ENCODE measurements at places on chromosomes 12 and 14.
A peak's percentile ranks its signal among the peaks of the same experiment; 100 is the strongest.

DNA sequence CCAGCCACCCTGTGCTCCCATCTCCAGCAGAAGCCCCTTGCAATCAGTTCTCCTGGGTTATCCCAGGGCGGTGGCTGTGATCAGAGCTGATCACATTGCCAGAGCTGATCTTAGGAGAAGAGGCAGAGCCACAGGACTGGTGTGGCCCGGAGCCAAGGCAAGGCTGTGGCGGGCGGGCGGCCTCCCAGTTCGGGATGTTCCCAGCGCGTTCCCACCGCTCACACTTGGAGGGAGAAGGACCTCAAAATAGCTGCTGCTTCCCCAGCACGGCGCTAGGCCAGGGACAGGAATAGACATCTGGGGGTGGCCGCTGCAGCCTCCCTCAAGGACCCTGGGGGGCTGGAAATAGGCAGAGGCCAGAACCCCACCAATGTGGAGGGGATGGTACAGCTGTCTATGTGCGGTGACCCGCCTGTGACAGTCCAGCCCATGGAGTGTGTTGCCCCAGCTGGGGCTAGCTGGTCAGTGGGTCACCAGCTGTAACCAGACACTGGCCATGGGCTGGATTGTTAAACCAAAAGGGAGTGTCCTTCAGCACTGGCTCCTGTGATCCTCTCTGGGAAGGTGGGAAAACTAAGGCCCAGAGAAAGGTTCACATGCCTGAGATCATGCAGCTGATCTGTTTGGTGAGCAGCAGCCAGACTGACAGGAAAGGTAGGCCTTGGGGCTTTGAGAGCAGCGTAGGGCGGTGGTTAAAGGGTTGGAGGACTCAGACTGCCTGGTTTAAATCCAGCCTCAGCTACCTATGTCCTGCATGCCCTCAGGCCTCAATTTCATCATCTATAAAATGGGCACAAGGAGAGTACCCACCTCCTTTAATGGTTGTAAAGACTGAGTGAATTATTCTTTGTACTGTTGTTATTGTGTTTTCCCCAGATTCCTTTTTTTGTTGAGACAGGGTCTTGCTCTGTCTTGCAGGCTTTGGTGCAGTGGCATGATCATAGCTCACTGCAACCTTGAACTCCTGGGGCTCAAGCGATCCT lies 8.0 kb upstream of the POP5 start:
- DNase-seq = peak; percentile 88

GRCh38 chr14:75175677-75176141 lies 703 bp downstream of the TMED10 start:
- no peak for DNase-seq

DNA sequence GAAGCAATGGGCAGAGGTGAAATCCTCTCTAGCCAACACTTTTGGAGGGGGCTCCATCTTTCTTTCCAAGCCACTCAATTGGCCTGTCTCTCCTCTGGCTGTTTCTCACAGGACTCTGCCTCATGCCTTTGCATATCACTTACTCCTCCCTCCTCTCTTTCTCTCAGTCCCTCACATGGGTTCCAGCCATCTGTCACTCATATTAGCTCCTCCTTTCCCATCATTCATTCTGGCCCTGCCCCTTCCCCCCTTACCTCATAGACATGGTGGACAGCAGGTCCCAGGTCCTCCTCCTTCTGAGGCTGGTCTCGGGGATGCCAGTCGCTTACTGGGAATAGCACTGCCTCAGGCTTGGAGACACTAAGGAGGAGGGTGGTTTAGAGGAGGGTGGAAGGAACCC lies 16.6 kb upstream of the ZNF385A start:
- no peak for DNase-seq

GRCh38 chr14:85042301-85042700 lies 487.6 kb upstream of the FLRT2 start:
- DNase-seq = no peak

- no peak for DNase-seq
Observed at GRCh38 chr12:6750506-6750905, 2.4 kb downstream of the MLF2 start.

GRCh38 chr12:65681226-65681625 lies 143.1 kb upstream of the HMGA2 start:
- DNase-seq = no peak

GRCh38 chr14:90839024-90839888 lies 23.0 kb upstream of the TTC7B start:
- DNase-seq = peak; percentile 75

DNA sequence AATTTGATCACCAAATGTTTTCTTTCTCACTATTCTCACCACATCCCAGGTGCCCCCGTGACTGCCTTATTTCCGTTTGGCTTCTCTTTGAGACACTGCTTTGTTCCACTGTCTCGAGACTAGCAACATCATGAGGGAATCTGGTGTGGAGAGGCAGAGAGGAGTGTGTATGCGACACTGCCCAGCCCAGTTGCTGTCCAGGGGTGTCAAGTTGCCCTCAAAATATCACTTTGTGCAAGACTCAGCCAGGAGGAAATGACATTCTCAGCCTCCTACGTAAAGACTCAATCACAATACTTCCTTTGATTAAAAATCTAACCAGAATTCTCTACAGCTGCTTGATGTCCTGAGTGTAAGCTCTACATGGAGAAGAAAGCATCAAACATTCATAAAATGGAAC lies 48.2 kb upstream of the EEA1 start:
- DNase-seq = no peak

DNA sequence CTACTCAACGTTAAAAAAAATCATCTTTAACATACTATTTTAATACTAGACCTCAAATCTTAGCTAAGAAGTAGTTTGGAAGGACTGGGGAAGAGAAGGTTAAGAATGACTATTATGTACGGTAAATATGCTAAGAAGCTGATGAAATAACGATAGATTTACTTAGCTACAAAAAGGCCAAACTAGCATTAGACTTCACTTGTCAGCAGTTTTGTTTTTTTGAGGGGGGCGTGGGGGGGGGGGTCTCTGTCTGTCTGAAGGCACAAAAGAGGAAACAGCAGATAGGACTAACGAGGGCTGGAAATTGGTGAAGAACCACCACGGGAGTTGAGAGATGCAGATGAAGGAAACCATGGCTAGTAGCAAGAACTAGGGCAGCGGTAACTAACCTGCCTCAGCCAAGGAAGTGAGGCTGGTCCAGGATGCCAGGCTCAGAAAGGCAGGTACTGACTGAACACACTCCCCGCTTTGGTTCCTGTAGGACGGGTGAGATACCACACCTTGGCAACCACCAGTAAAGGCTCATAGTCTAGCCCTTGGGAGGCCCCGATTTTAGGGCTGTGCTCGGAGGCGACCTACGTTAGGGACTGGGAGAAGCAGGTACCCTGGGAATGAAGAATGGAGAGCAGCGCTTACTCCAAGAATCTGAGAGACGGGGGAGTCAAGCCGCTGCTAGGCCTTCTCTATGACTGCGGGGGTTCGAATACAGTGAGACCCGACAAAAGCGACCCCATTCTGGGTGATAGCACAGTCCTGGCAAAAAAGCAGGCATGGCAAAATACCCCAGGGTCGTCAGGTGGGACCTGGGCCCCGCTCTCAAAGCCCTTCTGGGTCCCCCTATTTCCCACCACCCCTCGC lies 675 bp downstream of the NEDD8 start:
- no peak for DNase-seq

- DNase-seq = no peak
Observed at GRCh38 chr12:39467432-39467870, 24.5 kb upstream of the KIF21A start.

GRCh38 chr12:42557586-42558172 lies 31.9 kb downstream of the PRICKLE1 start:
- DNase-seq = no peak

GRCh38 chr12:131636266-131636665 lies 74.6 kb upstream of the SFSWAP start:
- no peak for DNase-seq

- no peak for DNase-seq
Observed at GRCh38 chr14:61219256-61219655, 61.9 kb downstream of the TMEM30B start.

- DNase-seq = no peak
Observed at GRCh38 chr12:3091038-3091319, 13.8 kb downstream of the TSPAN9 start.

- DNase-seq = no peak
Observed at GRCh38 chr12:124842073-124842749, 21.5 kb downstream of the SCARB1 start.

DNA sequence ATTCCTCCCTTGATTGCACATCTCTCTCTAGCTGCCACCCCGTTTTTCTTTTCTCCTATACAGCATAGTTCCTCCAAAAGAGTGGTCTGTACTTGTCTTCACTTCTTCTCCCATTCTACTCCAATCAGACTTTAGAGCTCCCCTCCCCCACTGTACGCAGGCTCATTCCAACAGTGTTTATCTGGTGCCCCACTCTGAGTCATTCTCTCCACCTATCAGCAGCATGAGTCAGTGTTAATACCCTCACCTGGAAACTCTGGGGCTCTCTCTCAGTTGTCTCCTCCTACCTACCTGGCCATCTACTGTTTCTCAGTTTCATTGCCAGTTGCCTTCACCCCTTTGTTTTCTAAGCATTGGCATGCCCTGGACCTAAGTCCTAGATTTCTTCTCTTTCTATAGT lies 175.1 kb upstream of the ARHGAP5 start:
- DNase-seq = no peak

GRCh38 chr14:75417674-75418073 lies 10.1 kb upstream of the JDP2 start:
- DNase-seq = no peak

- DNase-seq = no peak
Observed at GRCh38 chr14:47252802-47253201, 422.6 kb downstream of the MDGA2 start.
